ENCODE measurements at places on chromosomes 6 and 20. TPM values are rescaled to one million over a fixed set of nuclear protein-coding genes. Genes with fewer than 3 reads are reported as not detected.

Gene VSTM2L
- 0.68 TPM for total RNA-seq

Gene ZNF165
- total RNA-seq = not detected

Gene OLIG3
- total RNA-seq = not detected

Gene BACH2
- 17.8 TPM for total RNA-seq

Gene SOX18
- total RNA-seq = 15.3 TPM

Gene ANKRD66
- total RNA-seq = not detected

Gene TPX2
- total RNA-seq = 1.5 TPM

Gene OR2B2
- total RNA-seq = not detected

Gene KCNK16
- total RNA-seq = not detected

Gene LY6G5C
- not detected for total RNA-seq

Gene POM121L2
- total RNA-seq = not detected

Gene ZNF391
- 1.6 TPM for total RNA-seq

Gene CLDN20
- total RNA-seq = not detected

Gene MAP3K5
- total RNA-seq = 101 TPM

Gene MUC22
- not detected for total RNA-seq

Gene PSORS1C1
- 3.7 TPM for total RNA-seq

Gene MOG
- total RNA-seq = not detected

Gene FAM184A
- total RNA-seq = 0.54 TPM

Gene TPD52L1
- 73.5 TPM for total RNA-seq
